ENCODE measurements at places on chromosomes 3 and 15.

- no peak for DNase-seq
Observed at GRCh38 chr3:51712963-51713362, 6.1 kb downstream of the GRM2 start.

- no peak for DNase-seq
Observed at GRCh38 chr15:66854012-66854965, 152.3 kb downstream of the SMAD6 start.

DNA sequence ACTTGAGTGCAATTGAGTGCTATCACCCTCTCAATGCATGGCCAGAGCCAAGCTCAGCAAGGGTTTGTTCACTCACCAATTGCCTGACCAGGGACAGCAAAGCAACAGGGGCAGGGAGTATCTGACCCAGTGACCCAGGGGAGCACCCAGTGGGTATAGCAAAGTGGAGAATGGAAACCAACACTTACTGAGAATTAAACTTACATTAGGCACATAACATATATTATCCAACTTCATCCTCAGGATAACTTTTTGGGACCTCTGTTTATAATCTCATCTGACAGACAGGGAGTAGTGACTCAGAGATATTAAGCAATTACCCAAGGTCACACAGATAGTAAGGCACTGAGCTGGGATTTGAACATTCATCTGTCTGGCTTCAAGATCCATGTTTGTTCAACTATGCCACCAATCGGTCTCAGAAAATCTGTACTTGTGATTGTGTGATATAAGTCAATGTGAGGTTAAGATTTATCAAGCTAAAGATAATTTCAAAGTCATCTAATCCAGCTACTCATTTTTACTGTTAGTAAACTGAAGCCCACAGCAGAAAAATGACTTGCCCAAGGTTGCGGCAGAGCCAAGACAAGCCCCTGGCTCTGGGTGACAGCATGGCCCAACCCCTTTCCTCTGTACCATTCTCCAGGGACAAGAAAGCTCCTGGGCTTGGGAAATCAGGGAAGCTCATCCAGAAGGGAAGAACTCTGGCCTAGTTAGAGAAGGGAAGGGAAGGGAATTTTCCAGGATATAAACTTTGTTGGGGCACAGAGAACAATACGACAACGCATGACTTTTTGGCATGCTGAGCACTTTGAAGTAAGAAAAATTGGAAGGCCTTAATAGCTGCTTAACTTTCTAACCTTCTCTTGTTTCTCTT lies 138.0 kb upstream of the SMAD3 start:
- no peak for DNase-seq

- no peak for DNase-seq
Observed at GRCh38 chr3:4756057-4756775, 223.0 kb upstream of the BHLHE40 start.

DNA sequence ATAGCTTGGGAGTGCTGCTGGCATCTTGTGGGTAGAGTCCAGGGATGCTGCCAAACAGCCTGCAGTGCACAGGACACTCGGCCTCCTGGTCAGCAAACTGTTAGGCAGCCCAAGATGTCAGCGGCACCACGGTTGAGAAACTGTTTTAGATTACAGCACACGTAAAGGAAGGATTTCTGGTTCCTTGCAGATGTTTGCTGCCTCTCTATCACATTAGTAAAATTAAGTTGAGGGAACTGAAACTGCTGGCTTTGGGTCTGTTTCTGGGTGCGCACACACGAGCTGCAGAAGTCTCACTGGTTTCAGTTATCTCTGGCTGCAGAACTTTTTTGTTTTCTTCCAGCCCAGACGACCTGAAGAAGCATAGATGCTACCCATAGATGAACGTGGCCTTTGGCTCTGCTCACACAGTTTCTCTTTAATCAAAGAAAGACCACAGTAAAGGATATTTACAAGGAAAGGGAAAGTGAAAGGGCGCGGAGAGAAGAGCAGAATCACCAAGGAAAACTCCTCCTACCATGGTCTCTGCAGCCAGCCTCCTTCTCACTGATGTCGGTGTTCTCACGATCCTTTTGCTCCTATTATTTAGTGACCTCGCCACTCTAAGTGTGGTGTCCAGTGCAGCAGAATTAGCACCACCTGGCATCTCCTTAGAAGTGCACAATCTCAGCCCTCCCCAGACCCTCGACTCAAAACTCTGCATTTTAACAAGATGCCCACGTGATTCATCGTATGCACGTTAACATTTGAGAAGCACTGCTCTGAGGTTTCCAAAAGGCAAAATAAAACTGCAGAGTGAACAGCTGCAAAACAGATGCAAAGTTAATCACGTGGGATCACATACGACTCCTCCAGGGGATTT lies 50.6 kb upstream of the AKAP13 start:
- no peak for DNase-seq

DNA sequence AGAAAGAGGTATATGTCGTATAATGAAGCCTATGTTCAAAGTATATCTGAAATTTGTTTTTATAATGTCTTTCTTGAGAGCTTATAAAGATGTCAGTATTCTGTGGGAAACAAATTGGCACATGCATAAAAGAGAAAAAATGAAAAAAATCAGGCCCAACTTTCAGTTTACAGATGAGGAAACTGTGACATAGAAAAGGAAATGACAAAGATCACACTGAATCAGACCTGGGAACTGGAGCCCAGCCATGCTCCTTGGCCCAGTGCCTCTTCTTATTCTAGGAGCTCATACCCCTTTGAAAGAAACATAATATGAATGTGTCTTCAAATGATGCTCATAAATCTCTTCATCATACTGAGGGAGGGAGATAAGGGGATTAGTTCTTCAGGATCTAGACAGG lies 48.4 kb downstream of the TMEM44 start:
- no peak for DNase-seq

- no peak for DNase-seq
Observed at GRCh38 chr3:59998058-59998457, 948.2 kb upstream of the CFAP20DC start.

- DNase-seq: no peak
Observed at GRCh38 chr3:121411523-121411922, 134.3 kb downstream of the POLQ start.

GRCh38 chr3:127731546-127732289 lies 59.0 kb downstream of the ABTB1 start:
- DNase-seq: no peak

DNA sequence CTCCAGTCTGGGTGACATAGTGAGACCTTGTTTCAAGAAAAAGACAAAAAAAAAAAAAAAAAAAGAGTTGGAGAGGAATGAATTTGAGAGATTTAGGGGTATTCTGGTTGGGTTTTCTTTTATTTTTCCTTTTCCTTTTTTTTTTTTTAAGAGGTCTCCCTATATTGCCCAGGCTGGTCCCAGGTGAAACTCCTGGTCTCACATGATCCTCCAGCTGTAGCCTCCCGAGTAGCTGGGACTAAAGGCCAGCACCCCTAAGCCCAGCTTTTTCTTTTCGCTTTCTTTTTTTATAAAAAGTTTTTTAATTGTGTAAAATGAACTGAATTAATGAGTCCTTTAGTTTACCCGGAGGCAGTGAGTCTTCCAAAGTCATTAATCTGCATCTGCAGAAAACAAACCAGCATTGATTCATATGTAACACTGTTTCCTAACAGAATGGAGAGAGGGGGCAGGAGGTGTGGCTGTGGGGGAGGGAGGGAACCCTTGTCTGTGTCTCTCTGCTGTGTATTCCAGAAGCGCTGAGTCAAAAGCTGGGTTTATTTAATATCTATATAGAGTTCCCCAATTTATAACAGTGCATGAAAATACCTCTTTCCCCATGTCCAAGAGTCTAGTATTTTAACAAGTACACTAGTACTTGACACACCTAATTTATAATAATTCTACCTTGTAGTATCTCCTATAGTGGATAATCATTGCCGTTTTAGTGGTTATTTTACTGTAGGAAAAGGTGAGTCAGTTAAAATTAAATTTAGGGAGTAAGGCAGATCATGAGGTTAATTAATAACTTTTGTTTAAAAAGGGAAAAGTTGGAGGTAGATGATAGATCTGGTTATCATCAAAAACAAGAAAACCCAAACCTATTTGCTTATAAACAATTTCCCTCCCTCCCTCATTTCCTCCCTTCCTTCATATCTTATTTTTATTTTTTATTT lies 2.6 kb upstream of the DPPA4 start:
- DNase-seq: no peak

DNA sequence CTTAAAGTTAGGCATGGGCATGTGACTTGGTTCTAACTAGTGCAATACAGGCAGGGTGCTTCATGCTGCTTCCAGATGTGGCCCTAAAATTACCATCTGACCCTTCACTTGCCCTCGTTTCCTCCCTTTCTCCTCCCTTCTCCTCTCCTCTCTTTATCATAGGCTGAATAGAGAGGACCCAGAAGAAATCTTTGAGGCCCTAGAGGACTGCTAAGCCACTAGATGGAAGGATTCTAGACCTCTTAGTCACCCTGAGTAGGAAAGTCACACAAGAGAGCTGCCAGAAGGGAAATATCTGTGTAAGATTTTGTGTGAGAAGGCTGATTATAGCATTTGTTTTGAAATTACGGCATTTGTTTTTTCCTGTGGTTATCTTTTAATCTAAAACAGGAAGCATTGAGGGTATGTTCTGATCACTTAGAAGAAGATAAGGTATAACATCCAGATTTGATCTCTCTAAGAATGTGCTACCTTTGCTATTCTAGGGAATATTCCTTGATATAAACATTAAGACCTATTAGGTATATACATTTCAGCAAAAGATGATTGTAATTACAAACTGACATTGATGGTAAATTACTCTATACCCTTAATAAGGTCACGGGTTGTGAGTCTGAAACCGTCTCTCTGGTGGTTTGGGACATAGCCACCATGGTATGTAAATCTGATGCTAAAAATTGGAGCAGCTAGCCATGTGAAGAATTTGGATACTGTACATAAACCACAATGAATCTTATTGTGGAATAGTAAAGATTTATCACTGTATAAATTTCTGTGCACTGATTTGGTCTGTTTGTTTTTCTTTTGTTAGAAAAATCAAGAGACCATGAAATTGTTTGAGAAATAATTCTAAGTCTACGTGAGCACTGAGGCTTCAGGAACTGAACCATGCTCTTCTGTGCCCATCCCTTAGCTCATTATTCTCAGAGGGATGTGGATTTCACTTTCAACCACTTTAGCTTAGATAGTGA lies 84.1 kb downstream of the TP63 start:
- DNase-seq: peak; percentile 68

GRCh38 chr3:59660376-59660775 lies 610.6 kb upstream of the CFAP20DC start:
- DNase-seq: no peak

DNA sequence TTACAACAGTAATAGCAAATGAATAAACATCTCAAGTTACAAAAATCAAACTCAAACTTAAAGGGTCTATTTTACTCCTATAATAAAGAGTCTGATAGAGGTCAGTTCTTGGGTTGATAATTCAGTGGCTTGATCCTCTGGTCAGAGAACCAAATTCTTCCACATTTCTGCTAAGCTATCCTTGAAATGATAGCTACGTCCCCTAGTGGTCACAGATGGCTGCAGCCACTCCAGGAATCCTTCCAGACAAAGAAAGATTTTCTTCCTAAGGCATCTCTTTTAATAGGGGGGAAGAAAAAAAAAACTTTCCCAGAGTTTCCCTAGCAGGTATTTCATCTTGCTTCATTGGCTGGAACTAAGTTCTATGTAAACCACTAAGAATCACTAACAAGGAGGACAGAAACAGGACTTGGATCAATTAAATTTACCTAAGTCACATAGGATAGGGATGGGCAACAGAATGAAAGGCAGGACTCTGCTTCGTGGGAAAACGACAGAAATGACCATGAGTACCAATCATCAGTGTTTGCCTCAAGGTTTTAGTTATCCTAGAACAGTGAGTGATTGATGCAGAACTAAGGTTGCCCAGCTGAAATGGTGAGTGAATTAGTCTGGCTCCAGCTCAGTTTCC lies 160.7 kb downstream of the STAC start:
- DNase-seq: no peak

Data from smooth muscle cell of the brain vasculature (primary cell).